ENCODE measurements at places on chromosomes 4 and X.

GRCh38 chr4:88022289-88022688 is 14.9 kb downstream of the PKD2 start:
- no peak for DNase-seq

DNA sequence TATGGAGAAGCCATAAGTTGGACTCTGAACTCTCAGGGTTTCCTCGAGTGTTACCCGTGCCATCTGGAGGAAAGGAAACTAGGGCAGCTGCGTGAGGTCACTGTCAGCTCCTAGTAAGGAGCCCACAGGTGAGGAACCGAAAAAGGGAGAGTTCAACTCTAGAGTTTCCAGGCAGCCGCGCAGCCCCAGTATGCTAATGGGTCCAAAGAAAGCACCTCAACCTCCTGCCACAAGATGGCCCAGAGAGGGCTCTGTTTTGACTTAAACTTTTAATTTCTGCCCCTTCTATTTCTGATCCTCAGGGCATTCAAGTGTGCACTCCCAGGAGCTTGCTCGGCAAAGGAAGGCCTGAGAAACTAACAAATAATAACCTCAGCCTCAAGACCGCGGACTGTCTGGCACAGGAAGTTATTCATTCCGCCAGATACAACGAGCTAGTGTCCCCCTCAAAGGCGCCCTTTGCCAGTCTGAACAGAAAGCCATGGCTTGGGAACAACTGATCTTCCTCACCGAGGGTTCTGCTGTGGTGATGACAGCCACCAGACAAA is 13.9 kb downstream of the SCARB2 start:
- no peak for DNase-seq

GRCh38 chrX:50403903-50404302 is 66.7 kb downstream of the DGKK start:
- DNase-seq: no peak

- DNase-seq: no peak
Observed at GRCh38 chr4:124044867-124045266, 648.3 kb downstream of the SPRY1 start.

DNA sequence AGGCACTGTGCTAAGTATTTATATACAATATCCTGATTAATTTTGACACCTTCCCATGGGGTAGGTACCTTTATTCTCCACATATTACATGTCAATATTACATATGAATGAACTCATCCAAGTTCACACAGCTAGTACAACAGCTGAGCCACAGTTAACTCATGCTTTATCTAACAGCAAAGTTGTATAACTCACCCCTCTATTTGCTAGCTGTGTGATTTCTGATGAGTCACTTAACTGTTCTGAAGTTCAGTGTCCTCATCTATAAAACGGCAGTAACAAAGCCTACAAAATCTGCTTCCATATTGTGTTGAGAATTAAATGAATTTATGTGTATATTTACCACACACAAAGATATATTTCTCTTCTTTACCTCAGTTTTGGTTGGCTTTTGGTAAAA is 48.2 kb upstream of the KDR start:
- no peak for DNase-seq

- DNase-seq: peak; percentile 15
Observed at GRCh38 chr4:8710946-8711345, 118.4 kb downstream of the CPZ start.

GRCh38 chr4:120995266-120996010 is 72.9 kb upstream of the PRDM5 start:
- DNase-seq: no peak

- no peak for DNase-seq
Observed at GRCh38 chr4:126479709-126480108, 1153.0 kb upstream of the INTU start.

DNA sequence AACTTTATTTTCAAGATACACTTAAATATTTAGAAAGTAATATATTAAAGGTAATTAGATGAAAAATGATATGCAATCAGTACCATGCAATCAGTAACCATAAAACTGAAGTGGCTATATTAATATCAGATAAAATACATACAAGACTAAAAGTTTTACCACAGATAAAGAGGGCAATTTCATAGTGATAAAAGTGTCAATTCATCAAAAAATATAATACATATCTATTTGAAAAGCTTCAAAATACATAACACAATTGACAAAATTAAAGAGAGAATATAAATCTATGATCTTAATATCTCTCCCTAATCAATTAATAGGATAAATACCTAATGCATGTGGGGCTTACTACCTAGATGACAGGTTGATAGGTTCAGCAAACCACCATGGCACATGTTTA is 105.5 kb downstream of the SOWAHB start:
- no peak for DNase-seq

GRCh38 chr4:110296892-110297291 is 98.5 kb upstream of the ELOVL6 start:
- no peak for DNase-seq

DNA sequence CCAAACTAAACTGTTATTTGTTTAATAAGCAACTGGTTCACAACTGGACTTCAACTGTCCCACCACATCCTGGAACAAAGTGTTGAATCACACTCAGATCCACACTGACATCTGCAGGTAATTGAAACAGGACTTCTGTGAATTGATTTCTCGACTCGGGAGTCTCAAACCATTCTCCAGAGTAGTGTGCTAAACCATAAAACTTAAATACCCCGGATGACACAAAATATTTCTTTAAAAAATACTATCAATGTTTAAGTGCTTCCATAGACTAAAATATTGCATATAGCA is 95.4 kb upstream of the PLAC1 start:
- no peak for DNase-seq

Data from activated CD8-positive, alpha-beta memory T cell treated with anti-CD3 and anti-CD28 coated beads, Interleukin-2, amount 50 U/mL, for 48 hours (primary cell).